ENCODE measurements at places on chromosomes 3 and 15.
A peak's percentile ranks its signal among the peaks of the same experiment; 100 is the strongest.

GRCh38 chr3:100759159-100759558, 49.9 kb downstream of the TFG start:
- DNase-seq = no peak

- DNase-seq = no peak
Observed at GRCh38 chr3:174438501-174439145, 420.5 kb upstream of the NAALADL2 start.

- DNase-seq = peak; percentile 72
Observed at GRCh38 chr3:33717866-33718594, at the start of gene CLASP2. TSS of gene CLASP2 (minus strand) at chr3:33718254. CDS start at chr3:33718002, 252 bp downstream.

DNA sequence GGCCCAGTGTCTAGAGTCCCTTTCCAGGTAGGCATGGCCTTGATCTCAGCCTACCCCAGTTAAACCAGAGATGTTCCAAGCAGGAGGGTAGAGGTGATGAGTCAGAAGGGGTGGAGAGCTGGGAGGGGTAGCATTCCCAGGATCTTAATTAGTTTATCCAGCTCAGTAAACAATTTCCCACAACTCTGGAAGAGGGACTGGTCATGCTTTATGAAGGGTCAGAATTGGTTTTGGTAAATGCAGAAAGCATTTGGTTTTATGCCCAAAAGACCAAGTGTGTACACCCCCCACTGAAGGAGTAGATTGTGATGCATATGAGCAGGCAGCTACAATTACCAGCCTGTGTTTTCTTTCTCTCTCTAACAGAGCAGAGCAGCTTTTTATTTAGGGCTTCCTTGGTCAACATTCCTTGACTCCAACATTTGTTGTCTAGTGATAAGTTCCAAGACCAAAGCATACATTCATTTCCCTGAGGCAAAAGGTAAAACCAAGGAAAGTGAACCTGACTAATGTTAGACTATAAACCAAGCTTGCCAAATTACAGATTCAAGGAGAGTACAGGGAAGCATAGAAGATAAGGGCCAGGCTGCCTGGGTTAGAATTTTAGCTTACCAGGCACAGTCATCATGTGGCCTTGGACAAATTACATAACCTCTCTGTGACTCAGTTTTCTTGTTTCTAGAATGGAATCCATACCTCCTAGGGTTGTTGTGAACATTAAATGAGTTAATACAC, 17.6 kb downstream of the EXOSC7 start:
- DNase-seq = no peak

GRCh38 chr3:81816473-81817250, 55.2 kb upstream of the GBE1 start:
- no peak for DNase-seq

GRCh38 chr3:21979706-21980105, 228.7 kb upstream of the ZNF385D start:
- DNase-seq = no peak
